ENCODE measurements at places on chromosomes 5 and 9.

GRCh38 chr9:38057416-38058195, 11.4 kb downstream of the SHB start:
- DNase-seq = no peak

DNA sequence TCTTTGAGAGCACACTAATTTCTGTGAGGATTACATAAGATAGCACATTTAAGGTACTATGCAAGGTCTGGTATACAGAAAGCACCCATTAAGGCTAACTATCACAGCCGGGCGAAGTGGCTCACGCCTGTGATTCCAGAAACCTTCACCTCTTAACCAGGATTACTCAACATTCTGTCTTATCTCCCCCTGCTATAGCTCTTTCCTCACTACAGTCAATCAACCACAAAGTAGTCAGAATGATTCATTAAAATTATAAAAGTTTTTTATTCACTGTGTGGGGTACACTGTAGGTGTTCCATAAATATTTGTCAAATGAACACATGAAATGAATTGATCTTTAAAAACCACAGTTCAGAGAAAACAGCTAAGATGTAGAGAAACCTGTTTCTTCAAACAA, 48.7 kb downstream of the CHD1 start:
- DNase-seq = no peak

- no peak for DNase-seq
Observed at GRCh38 chr5:120769312-120769872, 305.3 kb downstream of the PRR16 start.

DNA sequence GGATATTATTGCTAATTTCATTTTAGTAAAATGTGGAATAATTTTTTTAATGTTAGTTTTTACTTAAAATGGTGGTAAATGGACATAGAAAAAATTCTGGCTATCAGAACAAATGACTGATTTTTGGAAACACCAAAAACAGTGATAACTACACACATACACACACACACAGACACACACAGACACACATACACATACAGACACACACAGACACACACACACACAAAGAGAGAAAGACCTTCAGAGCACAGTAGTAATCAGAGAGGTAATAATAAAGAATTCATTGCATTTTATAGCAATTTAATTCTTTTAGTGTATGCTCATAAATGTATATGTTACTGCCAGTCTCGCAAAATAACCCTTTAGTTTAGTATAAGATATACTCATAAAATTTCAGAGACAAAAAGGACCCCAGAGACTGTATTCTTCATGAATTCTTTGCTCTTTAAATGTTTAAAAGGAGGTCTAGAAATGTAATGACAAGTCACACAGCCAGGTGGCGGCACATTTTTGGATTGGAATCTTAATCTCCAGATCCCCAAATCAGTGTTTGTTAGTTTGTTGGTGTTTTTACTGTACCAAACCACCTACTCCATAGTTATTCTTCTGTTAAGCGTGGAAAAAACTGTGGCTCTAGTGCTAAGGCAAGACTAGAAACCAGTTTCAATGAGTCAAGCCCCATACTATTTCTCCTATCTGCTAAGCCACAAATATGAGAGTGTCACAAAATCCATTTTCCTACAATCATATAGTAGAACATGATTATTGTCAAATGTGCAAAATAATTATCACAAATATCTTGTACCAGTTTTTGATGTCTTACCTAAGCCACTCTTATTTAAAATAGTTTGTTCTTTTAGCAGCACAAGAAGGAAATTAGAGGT, 109.9 kb downstream of the EDIL3 start:
- DNase-seq = no peak

- DNase-seq = no peak
Observed at GRCh38 chr5:74640954-74641734, 616 bp upstream of the ENC1 start.

- DNase-seq = no peak
Observed at GRCh38 chr5:174243904-174244303, 198.4 kb downstream of the NSG2 start.

DNA sequence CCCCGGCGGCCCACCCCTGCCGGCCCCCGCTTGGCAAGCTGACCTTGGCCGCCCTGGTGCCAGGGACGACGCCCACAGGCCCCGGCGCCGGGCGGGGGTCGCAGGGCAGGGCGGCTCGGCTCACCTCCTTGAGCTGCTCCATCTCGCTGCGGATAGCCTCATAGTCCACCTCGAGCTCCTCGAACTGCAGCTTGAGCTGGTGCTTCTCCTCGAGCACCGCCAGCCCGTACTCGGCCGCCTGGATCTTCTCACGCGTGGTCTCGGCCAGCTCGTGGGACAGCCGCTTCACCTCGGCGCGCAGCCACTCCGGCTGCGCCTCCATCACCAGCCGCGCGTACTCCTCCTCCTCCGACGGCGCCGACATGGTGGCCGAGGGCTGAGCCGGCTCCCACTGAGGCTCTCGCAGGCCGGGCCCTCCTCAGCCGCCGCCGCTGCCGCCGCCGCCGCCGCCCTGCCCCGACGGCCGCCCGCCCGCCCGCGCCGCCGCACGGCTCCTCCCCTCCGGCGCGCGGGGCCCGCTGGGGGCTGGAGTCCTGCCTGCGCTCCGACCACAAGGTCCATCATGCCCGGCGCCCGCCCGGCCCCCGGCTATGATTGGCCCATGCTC, at the start of gene BICD2:
Gene BICD2, minus strand, starts transcription at position 453 of the 607 bp plus-strand sequence. Its CDS starts 89 bp downstream, at position 364.
- DNase-seq = no peak

DNA sequence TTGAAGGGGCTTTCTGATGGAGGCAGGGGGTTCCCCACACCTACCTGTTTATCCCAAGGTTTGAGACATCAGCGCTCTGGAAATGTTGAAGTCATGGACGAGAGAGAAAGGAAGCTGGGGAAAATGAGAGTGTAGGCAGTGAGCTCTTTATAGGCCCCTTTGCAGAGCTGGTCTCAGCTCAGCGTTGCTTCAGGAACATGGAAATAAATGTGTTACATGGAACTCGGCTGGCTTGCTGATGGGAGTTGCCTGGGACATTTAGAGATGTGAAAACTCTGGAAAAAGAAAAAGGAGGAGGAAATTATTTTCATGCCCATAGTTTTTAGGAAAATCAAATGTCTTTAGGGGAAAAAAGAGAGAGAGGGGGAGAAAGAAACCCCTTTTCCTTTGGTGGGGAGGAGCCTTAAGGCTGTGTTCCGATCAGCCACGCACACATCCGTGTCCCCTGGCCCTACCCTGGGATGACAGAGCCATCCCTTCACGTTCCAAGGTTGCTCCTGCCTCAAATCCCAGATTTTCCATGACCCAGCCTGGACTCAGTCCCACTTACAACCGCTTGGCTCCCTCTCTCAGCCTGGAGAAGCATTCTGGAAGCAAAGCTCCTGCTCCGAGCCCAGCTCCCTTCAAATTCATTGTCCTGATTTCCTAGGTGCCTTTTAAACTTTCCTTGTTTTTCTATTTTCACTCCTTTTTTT, 78.3 kb downstream of the COL27A1 start:
- DNase-seq = no peak

DNA sequence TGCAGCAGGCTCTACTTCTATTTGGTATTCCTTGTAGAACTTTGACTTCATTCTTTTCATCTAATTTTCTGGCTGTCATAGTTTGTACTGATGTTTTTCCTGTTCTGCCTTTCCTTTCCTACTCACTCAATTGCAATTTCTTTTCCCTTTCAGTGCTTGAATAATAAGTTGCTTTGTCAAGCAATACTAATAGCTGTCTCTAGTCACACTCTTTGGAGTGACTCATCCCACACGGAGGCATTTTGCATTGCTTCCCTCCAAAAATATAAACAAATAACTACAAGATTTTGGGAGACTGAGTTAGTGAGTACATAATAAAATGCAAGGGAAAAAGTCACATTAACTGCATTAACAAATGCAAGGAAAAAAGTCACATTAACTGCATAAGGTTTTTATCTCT, 465.9 kb downstream of the CDH9 start:
- DNase-seq = no peak

DNA sequence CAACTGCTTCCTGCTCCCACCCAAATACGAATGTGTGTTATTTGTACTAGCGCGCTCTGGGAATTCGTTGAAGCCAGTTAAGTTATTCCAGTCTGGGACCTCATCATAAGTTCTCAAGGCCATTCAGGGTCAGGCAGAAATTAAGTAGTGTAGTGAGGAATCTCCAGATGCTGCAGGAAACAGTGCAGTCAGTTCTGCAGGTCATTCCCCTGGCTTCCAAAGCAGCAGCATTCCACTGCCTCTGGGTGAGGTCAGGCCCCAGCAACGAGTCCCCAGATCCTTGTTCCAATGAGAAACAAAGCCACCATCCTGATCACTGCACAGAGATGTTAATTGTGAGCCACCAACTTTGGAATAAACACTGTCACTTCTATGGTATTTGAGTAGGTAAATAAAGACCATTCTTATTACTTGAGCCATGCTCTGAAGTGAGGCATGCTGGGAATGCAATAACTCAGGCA, 33.1 kb downstream of the SVEP1 start:
- DNase-seq = no peak

- DNase-seq = no peak
Observed at GRCh38 chr9:27413511-27414219, 110.4 kb upstream of the IFNK start.

DNA sequence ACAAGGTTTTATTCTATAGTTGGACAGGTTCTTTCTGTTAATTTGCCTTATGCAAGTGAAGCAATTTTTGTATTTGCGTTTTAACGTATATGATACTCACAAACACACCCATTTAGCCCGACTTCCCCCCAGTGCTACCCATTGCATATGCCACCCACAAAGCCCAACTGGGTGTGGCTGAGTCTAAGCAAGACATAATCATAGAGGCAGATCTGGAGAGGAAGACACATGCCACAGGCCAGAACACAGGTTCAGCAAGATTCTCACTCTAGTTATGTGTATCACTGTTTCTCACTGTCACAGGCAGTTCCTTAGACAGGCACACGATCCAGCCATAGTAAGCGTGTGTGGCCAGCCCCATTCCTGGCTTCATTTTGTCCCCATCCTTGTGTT, 29.0 kb upstream of the PUM3 start:
- no peak for DNase-seq

- DNase-seq = no peak
Observed at GRCh38 chr9:89666950-89667349, 62.1 kb downstream of the GADD45G start.

DNA sequence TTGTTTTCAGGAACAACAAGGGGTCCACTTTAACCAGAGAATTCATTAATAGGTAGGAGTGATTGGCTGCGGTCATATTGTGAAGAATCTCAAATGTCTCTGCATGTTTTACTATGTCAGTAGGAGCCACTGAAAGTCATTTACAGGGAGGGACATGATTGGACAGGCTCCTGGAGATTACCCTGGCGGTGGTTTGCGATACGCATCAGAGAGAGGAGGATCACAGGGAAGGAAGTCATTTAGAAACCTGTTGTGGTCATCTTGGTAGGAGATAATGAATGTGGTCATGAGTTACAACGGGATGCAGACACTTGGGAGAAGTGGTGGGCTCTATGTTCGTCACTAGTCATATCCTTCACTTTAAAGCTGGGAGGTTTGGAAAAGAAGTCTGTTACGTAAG, 262.8 kb downstream of the FAM114A2 start:
- no peak for DNase-seq

GRCh38 chr9:94807556-94807955, 81.1 kb downstream of the AOPEP start:
- DNase-seq = no peak

GRCh38 chr5:137336161-137336560, 163.0 kb downstream of the SPOCK1 start:
- no peak for DNase-seq

DNA sequence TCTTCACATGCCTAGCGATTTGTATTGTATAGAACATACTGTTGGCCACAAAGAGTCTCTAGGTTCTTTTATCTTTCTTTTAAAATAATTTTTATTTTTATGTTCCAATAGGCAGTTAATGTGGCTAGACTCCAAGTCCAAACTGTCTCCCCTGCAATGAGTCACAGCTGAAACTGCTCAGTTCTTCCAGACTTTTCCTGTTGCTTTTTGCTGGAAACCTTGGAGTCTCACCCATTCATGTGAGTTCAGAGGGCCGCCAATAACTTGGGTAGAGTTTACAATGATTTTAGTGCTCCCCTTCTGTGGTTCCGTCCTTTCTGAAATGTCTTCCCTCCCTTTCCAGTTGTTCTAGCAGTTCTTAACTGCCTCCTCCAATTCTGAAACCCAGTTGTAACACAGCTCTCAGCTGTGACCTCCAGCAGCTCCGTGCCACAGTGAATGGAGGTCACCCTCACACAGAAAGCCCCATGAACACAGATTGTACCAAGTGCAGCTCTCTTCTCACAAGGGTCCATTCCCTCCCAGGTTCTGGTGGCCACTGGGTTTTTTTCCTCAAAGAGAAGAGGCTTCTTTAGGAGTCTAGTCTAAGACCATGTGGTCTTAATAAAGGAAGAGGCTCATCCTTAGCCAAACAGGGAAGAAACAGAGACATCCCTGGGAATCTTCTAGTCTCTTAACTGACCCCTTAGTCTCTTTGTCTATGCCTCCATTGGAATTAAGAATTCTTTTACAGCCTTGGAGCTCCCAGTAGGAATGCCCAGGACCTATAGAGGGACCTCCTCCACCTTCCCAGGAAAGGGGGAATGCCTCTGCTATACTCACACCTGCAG, 198.5 kb downstream of the SPOCK1 start:
- DNase-seq = no peak

DNA sequence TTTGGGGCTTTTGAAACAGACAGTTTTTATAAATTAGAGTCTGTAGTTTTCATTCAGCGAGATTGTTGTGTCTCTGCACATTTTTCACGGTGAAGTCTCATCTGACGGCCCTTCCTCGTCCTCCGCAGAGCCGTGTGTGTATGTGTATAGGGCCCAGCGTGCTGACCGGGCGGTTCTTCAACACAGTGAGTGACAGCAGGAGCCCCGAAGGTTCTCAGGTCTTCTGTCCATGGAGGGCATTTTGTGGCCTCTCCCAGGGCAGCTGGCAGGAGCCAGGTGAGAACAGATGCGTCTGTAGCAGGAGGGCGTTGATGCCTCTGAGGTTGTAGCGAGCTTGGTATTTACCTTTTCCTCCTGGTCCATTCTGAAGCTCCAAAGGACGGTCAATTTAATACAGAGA, 116.0 kb upstream of the LPCAT1 start:
- no peak for DNase-seq

- no peak for DNase-seq
Observed at GRCh38 chr9:93724852-93725251, 148.5 kb downstream of the PHF2 start.

DNA sequence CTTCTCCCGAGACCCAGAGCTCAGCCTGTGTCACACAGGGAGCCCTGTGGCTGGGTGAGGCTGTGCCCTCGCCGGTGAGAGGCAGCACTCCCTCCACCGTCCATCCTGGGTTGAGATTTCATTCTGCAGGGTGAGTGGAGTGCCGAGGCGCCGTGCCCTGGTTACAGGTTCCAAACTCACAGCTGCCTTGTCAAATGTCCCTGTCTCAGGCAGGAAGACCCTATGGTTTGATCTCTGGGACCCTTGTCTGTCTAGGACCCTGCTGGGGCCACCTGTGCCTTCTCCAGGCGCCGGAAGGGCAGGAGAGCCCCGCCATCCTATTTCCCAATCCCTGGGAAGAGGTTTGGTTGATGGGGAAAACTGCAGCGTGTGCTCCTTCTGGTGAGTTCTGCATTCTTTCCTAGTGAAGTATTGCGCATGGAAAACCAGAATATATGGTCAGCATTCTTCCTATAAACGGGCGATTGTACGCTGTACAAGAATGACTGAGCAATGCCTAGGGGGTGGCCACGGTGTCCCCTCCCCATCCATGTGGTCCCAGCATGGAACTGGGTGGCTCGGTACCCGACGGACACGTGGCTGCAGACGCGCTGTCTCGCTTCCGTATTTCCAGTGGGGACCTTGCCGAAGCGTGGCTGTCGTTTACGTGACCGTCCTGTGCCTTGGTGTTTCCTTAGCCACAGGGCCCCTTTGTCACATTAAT, 95.9 kb upstream of the COL5A1 start:
- no peak for DNase-seq

- DNase-seq = no peak
Observed at GRCh38 chr9:126000731-126001580, 253.8 kb downstream of the PBX3 start.

Data from NCI-H1417 treated with DMSO at 0.1 percent for 48 hours (cell line).